Activated naive CD4-positive, alpha-beta T cell treated with anti-CD3 and anti-CD28 coated beads, Interleukin-2, amount 50 U/mL, for 16 hours (primary cell): ENCODE measurements at places on chromosomes 11 and 22.

GRCh38 chr11:7896009-7896785, 34.9 kb downstream of the OR10A6 start:
- no peak for DNase-seq

DNA sequence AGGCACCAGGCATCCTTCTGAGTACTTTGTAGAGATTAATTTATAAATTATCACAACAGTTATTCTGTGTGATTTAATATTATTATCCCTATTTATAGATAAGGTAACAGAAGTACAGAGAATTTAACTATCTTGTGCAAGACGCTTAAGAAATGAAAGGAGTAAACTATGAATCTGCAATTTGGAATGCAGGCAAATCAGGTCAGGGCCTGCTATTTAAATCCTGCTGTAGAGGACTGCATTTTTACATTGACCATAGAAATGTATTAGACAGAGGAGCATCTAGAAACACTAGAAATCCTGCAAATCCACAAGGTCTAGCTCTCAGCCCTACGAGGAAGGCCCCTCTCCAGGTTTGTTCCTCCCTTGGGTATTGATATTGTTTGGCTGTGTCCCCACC, 336.2 kb downstream of the ETS1 start:
- DNase-seq: no peak

GRCh38 chr11:92180226-92180625, 44.4 kb upstream of the FAT3 start:
- no peak for DNase-seq

- DNase-seq: no peak
Observed at GRCh38 chr11:134069426-134070341, 812 bp downstream of the JAM3 start.

- no peak for DNase-seq
Observed at GRCh38 chr11:125102510-125102909, 8.9 kb downstream of the TMEM218 start.

DNA sequence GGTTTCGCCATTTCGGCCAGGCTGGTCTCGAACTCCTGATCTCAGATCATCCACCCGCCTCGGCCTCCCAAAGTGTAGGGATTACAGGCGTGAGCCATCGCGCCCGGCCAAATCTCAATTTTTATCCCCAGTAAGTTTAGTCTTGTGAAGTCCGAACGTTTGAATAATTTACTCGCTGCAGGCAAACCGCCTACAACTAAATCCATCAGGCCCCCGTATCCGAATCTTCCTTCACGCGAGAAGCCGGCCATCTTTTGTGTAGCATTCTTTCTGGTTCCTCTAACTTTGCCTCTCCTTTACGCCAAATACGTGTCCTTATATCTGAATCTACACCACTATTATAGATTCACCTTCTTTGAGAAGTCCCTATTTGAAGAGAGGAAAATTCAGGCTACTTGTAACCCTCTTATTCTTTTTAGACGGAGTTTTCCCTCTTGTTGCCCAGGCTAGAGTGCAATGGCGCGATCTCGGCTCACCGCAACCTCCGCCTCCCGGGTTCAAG, 581 bp upstream of the EIF3L start:
- DNase-seq: peak; percentile 18

GRCh38 chr22:29470159-29470855, 9.7 kb upstream of the NEFH start:
- DNase-seq: peak; percentile 75

DNA sequence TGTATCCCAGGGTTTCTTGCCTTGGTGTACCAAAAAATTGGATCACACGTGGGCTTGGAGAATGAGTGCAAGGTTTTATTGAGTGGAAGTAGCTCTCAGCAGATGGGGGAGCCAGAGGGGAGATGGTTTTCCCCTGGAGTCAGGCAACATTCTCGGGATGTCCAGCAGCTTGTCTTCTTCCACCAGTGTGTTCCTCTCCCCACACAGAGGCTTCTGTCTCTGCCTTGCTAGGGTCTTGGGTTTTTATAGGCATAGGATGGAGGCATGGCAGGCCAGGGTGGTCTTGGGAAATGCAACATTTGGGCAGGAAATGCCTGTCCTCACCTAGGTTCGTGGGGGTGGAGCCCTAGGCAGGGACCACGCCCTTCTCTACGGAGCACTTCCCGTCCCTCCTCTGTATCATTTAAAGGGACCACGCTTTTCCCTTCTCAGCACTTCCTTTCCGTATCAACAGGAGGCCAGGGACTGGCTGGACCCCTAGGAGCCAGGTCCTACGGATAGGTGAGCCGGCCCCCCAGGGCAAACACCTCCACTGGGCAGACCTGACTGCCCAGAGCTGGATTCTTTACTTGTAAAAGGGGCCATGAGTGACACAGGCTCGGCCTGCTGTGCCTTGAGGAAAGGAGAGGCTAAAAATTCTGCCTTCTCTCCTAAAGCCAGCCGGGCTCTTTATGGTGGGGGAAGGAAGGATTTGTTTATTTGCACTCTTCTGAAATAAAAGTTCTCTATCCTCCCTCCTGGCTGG, 55.3 kb upstream of the CCDC188 start:
- DNase-seq: peak; percentile 72

- no peak for DNase-seq
Observed at GRCh38 chr11:134995741-134996140, 583.7 kb upstream of the B3GAT1 start.

GRCh38 chr11:25943777-25944661, 387.9 kb upstream of the ANO3 start:
- no peak for DNase-seq

- no peak for DNase-seq
Observed at GRCh38 chr11:83088965-83089364, 17.3 kb upstream of the RAB30 start.

DNA sequence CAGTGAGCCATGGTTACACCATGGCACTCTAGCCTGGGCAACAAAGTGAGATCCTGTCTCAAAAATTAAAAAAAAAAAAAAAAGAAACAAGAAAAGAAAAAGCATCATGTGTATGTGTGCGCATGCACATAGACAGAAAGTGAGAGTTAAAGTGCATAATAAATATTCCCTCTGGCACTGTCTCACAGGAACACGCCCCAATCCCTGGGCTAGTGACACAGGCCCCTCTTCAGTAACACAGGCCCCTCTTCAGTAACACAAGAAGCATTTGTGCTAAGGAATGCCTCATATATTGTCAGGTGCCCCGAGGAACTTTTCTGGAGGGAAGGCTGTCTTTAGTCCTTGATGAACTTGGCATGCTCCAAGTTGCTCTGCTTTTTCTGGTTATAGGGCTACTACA, 57.5 kb downstream of the RPL27A start:
- no peak for DNase-seq

- no peak for DNase-seq
Observed at GRCh38 chr11:45280449-45280848, 5.7 kb downstream of the SYT13 start.

GRCh38 chr11:122758974-122759373, 79.3 kb upstream of the CRTAM start:
- no peak for DNase-seq

DNA sequence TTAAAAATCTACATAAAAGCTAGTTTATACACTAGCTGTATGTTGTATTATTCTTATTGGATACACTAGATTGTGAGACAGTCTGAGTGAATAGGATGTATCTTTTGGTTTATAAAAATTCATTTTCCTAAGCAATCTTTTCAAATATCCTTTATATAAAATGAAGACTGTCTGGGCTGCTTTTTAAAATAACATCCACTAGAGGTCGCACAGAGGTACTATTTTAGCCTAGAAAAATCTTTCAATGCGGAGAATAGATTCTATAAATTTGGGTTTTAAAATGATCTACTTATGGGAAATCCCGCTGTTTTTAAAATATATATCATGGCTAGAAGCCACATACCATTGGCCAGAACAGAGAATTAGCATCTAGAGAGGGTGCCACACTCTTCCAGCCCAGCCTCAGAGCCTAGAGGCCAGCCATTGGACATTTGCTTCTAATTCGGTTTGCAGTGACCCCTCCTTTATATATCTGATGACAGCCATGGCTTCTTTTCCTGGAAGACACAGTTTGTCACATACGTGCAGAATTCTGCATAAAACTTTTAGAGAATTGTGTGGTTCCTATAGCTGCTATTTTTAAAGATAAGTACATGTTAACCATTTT, 7.3 kb downstream of the C11orf97 start:
- no peak for DNase-seq

DNA sequence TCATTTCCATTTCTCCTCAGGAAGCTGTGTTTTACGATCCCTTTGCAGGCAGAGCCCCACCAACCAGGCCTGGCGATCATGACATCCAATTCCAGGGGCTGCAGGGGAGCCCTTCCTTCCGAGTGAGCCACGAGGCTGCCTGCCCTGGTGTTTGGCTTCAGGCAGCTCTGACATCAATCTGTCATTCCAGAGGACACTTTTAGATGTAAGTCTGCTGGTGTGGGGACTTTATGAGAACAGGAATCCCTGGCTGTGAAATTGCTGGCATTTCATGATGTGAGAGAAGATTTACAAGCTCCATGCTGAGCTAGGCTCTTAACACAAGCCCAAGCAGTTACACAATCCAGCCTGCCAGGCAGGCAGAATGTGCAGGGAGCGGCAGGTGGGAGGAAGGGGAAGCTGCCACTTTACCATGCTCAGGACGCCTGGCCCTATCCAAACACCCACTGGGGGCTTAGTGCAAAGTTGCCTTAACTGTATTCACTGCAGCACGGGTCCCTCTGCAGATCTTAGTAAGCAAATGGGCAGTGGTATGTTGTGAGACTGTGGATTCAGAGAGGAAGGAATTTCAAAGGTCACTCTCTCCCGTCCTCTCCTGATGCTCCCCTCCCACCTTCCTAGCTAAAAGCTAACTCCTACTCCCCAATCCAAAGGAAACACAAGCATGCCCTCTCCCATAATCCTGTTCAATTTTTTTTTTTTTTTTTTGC, 43.4 kb upstream of the MICAL2 start:
- no peak for DNase-seq

DNA sequence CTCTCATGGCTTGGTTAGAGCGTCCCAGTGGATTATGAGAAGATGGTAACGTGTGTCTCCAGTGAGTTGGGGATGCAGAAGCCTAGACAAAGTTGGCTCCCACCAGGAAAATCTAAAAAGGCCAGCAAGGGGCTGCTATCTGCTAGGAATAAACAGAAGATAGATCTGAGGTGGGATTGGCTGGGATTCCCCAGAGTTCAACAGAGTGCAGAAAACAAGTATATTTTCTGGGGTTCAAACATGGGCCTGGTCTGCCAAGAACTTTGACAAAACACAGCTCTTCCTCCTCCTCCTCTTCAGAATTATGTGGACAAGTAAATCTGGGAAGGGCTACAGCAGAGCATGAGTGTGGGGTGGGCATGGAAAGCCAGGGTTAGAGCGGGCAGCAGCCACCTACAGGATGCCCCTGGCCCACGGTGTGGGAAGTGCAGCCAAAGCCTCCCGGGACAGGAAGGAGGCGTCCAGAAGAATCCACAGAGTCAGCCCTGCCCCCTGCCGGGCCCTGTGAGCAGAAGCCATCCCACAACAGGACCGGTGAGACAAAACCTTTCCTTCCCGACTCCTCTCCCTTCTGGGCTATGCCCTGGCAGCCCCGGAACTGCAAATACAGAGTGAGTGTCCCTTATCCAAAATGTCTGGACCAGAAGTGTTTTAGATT, 67.1 kb downstream of the CD82 start:
- DNase-seq: peak; percentile 41

- DNase-seq: no peak
Observed at GRCh38 chr11:15707194-15707593, 592.5 kb downstream of the INSC start.

- no peak for DNase-seq
Observed at GRCh38 chr11:38582756-38583155, 1984.7 kb upstream of the RAG2 start.

GRCh38 chr11:70384566-70385152, 13.7 kb upstream of the CTTN start:
- DNase-seq: no peak

GRCh38 chr11:126890561-126890960, 110.0 kb downstream of the KIRREL3 start:
- DNase-seq: no peak

GRCh38 chr11:58334708-58335107, 24.2 kb downstream of the OR5B17 start:
- DNase-seq: no peak

DNA sequence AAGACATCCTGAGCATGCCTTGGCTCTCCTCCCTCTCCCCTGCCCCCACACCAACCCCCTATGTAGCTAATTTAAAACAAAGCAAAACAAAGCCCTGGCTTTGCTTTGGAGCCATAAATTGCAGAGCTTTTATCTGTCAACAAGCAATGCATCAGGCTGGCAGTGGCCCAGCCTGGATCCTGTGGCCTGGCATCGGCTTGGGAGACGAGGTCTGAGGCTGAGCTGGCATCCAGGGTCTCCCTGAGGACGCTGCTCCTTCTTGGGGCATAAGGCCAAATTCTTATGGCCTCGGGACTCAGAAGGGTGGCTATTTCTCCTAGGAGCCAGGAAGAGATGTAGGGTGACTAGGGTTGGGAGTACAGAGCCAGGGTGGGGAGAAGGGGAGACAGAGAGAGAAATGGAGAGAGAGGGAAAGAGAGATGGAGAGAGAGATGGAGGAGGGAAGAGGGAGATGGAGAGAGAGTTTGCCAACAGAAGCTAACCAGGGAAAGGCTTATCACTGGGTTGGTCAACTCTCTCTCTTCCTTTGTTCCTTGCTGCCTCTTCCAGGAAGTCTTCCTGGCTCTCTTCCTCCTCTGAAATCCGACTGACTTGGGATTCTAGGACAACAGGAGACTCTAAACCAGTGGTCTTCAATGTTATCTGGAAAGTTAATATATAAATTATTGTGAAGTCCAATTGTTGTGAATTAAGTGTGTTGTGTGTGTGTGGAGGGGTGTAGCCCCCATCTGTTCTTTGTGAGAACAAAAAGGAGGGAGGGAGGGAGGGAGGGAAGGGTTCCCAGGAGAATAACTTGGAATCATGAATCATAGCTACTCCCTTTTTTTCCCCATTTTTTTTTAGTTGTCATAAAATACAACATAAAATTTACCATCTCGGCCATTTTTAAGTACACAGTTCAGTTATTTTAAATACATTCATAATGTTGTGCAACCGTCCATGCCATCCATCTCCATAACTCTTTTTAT, 29.1 kb downstream of the TSPAN18 start:
- DNase-seq: no peak

DNA sequence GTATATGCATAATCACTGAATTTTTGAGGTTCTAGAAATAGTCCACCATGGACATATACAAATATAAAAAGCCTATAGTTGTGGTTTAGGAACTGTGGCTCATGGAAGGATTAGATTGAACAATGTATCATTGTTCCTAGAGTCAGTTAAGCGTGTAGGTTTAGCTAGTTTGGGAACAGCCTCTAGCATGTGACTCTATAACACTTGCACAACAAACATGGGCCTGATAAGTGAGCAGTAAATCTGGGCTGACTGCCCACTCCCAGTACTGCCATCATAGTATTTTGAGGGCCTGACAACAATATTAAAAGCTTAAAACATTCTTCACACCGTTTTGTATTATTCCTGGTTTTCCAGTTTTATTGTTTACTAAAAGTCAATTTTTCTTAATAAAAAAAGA, 47.0 kb downstream of the YAP1 start:
- no peak for DNase-seq

DNA sequence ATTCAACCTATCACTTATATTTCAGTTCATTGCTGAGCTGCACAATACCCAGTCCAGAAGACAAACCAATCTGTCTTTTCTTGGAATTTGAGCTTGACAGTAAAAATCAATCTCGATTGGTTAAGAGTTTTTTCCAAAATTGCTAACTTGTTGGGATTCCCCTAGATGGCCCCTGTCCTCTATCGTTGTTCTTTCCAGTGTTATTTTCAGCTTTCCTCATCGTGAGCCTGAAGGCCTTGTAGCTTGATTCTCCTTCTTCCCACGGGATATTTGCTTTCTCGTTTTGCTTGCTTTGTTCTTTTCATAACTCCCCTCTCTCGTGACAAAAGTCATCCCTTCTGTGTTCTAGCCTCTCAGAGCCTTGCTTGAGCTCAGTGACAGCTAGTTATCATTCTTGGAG, 3.1 kb downstream of the OR8B8 start:
- DNase-seq: no peak
